ENCODE measurements at places on chromosomes 5 and 9. TPM values are rescaled to one million over a fixed set of nuclear protein-coding genes. Genes with fewer than 3 reads are reported as not detected.

Gene RGS14
- total RNA-seq = 16.2 TPM

Gene PLAC8L1
- total RNA-seq = not detected

Gene ANAPC2
- 58.2 TPM for total RNA-seq

Gene CDX1
- total RNA-seq = not detected

Gene OBP2B
- not detected for total RNA-seq

Gene ADGRV1
- total RNA-seq = 49.7 TPM

Gene SYK
- total RNA-seq = 88.9 TPM
